Stimulated activated CD8-positive, alpha-beta memory T cell treated with anti-CD3 and anti-CD28 coated beads, Interleukin-7, amount 100 ng/mL, for 1 hour (primary cell): ENCODE measurements at places on chromosomes 2 and 18.

GRCh38 chr2:137467246-137467862 lies 496.9 kb upstream of the HNMT start:
- DNase-seq, result no peak

DNA sequence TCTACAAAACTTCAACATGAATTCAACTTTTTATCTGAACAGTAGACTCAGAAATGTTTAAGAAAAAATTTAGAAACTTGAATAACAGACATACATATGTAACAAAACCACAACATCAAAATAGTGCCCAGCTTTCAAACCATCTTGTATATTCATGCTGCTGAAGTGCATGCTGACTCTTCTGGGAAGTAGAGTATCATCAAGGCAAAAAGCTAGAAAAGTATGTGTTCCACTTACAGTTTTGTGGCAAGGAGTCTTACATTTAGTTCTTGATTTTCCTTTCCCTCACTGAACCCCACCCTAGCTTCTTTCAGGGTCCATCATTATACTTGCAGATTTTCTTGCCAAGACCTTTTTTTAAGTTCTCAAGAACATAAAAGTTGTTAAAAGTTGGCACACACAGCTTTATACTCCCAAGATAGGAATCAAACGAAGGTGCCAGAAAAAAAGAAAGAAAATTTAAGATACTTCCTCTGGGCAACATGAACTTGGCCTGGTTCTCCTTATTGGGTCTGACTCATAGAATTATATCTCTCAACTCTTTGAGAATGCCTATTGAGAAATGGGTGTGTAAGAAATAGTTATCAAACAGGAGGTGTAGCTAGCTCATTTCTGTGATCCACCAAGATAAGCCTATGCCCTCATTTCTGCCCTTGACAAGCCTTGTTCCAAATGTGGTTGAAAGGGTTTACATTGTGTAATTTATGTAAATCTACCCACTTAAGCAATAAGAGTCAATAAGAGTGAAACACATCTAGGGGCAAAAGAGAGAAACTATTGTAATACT lies 667.6 kb upstream of the ACVR2A start:
- DNase-seq, result no peak

GRCh38 chr2:208643145-208643544 lies 236.6 kb downstream of the PTH2R start:
- DNase-seq, result no peak

DNA sequence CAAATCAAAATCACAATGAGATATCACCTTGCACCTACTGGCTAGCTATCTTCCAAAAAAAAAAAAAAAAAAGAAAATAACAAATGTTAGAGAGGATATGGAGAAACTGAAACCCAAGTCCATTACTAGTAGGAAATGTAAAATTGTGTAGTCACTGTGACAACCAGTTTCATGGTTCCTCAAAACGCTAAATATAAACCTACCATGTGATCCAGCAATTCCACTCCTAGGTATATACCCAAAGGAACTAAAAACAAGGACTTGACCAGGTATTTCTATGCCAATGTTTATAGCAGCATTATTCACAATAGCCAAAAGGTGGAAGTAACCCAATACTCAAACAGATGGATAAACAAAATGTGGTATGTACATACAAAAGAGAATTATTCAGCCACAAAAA lies 11.7 kb upstream of the SCRN3 start:
- no peak for DNase-seq

DNA sequence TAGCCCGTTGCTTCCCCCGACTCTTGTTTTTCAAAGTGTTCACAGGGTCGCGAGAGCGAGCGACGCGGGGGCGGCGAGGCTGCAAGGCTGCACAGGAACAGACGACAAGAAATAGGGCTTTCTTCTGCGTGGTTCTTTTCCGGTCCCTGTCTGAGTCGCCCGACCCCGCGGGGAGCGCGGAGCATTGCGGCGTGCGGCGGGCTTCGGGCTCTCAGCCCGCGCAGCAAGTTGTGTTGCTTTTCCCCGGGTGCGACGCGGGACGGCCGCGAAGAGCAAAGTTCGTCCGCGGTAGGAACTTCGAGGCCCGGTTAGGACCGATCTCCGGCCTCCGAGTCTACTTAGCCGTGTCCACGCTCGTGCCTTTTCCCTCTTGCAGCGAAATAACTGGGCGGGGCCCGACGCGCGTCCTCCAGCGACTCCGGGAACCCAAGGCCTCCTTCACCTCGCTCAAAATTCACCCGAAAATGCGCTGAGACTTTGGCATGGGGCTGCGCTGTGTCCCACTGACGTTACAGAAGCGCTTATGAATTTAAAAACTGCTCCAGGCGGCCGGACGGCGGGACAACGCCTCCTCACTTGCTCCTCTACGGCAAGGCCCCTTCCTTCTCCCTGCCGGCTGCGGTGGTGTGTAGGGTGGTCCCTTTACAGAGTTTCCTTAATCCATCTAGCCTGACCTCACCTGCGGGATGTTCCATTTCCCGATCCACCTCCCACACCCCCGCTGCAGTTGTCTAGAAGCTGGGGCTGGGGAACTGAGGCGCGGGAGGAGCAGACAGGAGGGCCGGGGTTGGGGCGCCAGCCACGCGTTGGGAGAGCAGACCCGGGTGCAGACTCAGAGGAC lies 1.5 kb upstream of the BCL2L11 start:
- no peak for DNase-seq

GRCh38 chr2:162315938-162316337 lies 2.5 kb downstream of the IFIH1 start:
- no peak for DNase-seq

DNA sequence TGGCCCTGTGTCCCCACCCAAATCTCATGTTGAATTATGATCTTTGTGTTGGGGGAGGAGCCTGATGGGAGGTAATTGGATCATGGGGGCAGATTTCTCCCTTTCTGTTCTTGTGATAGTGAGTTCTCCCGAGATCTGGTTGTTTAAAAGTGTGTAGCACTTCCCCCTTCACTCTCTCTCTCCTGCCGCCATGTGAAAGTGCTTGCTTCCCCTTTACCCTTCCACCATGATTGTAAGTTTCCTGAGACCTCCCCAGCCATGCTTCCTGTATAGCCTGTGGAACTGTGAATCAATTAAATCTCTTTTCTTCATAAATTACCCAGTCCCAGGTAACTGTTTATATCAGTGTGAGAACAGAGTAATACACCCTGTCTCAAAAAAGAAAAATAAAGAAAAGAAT lies 25.5 kb downstream of the LRRFIP1 start:
- DNase-seq, result no peak

- DNase-seq, result peak; percentile 60
Measured at GRCh38 chr2:74715081-74715791, 61.2 kb downstream of the SEMA4F start.

DNA sequence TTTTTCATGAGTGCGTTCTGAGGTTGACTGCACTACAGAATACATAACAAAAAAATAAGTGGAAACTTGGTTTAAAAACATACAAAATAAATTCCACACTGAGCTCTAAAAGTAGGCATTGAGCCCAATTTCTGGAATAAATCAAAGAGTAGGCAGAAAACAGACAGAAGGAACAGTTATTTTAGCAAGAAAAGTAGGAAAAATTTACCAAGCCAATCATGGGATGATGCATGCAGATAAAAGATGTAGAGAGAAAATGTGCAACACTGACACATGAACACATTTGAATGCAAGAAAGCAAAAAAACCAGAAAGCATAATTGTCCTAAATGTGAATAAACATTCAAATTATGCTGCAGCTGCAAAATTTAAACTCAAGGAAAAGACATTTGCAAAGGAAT lies 308.3 kb downstream of the DLGAP1 start:
- DNase-seq, result no peak

GRCh38 chr2:102667072-102667471 lies 47.7 kb downstream of the SLC9A2 start:
- DNase-seq, result no peak

- no peak for DNase-seq
Measured at GRCh38 chr2:233551491-233551890, 15.1 kb downstream of the USP40 start.

DNA sequence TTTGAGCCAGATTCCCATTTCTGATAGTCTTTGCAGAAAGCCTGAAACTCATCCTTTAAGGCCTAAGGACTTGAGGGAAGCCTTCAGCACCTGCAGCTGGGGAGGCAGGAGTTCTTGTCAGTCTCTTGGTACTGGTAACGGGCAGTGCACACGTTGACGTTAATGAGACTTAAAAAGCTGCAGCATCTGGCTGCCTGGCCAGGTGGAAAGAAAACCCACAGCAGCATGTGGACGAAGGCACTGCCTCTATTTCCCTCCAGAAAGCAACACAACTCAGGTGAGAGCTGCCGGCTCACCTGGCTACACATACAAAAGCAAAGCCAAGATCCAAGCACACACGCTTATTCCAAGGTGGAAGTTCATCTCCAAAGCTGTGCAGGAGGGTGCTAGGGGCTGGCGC lies 178.8 kb downstream of the ANAPC1 start:
- no peak for DNase-seq

DNA sequence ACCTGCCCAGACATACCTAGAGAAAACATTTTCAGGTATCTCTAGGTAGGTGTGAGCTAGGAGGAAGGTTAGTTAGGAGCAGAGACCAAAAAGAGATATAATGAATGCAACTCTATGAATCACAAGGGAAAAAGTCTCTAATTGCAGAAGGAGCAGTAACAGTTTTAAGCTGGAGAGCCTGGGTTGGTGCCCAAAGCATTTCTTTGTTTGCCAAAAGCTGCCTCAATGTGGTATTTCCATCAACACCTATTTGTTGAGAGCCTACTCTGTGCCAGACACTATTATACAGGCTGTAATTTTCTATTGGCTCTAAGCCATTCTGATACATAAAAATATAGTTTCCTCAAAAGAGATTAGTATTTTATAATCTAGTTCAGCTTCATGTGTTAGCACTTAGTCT lies 141.6 kb downstream of the UBE2E3 start:
- no peak for DNase-seq

GRCh38 chr2:159904959-159905305 lies 106.9 kb upstream of the CD302 start:
- peak; percentile 0 for DNase-seq

- DNase-seq, result no peak
Measured at GRCh38 chr2:19895535-19895934, 6.2 kb downstream of the TTC32 start.
